T-helper 1 cell (primary cell): ENCODE measurements at places on chromosomes 2 and 18.
A peak's percentile ranks its signal among the peaks of the same experiment; 100 is the strongest.

- DNase-seq: peak; percentile 30
These were observed 95.1 kb downstream of the SMAD7 start for GRCh38 chr18:48855422-48856377.

DNA sequence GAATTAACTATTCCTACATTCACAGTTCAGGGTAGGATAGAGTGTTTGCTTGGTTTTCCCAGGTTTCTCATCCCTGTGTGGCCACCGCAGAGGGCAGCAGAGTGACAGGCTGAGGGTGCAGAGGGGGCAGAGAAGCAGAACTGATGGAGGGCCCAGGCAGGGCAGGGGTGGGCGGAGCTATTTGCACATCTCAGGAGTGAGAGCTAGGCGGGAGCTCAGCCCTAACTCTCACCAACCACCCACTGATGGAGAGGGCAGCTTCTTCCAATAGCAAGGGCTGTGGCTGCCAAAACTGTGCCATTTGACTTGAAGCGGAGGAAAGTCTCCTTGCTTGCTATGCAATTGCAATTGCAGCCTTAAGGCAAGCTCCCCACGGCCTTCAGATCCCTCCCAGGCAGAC is 12.0 kb upstream of the DARS1 start:
- DNase-seq: no peak

DNA sequence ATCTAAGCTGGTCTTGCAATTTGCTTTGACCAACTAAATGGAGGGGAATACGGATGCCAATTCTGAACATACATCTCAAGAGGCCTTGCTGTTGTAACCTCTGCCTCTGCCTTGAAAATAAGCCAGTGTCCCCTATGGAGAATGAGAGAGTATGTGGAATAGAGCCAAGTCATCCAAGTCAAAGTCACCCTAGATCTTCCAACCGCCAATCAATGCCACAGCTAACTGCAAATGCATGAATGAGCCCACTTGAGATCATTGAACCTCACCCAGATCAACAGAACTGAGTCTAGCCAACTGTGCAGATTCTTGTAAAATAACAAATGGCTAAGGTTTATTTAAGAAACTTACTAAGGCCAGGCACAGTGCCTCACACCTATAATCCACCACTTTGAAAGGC is 139.8 kb upstream of the TANK start:
- no peak for DNase-seq

- no peak for DNase-seq
These were observed 2.9 kb downstream of the FN1 start for GRCh38 chr2:215432759-215433594.

GRCh38 chr2:28433935-28434599 is 41.4 kb downstream of the FOSL2 start:
- DNase-seq: no peak

DNA sequence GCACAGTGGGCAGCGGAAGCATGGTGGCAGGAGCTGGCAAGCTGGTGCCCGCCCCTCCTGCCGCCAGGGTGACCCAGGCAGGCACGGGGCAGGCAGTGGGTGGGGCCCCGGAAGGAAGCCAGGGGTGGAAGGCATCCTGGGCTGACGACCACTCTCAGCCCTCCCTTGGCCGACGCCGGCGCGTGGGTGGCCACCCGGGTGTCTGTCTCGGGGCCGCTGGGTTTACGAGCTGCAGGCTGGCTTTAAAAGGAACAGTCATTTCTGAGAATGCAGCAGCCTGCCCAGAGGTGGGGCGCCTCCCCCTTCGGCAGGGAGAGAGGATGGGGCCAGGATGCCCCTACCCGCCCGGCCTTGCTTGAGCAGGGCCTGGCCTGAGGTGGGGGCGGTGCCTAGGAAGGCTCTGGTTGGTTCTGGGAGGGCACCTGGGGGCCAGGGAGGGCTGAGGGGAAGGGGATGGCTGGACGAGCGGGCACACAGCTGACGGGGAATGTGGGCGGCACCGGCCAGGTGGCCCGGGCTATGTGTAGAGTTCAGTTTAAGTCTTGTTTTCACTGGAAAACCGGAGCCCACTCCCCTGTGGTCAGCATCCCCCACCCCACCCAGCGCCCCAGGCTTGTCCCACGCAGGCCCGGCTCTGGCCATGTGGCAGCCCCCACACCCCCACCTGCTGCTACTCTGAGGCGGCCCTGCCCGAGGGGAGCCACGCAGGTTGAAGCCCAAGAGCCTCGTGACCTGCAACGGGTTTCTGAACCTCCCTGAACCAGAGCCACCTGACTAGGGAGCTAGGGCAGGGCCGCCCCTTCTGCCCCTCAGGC is 6.3 kb downstream of the BOK start:
- no peak for DNase-seq

DNA sequence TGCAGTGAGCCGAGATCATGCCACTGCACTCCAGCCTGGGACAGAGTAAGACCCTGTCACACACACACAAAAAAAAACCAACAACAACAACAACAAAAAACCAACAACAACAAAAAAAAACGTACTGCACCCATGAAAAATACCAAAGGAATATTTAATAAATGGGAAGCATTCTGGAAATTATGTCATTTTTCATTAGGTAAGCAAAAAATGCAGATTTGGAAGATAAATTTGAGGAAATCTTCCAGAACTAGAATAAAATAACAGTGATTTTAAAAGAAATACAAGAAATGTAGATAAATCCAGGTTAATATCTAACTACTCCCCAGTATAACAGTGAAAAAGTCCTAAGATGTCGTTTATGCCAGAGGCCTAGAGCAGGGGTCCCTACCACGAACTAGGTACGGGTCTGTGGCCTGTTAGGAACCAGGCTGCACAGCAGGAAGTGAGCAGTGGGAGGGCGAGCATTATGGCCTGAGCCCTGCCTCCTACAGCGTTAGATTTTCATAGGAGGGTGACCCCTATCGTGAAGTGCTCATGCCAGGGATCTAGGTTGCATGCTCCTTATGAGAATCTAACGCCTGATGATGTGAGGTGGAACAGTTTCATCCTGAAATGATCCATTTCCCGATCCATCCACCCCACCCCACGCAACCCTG is 21.5 kb downstream of the FAM161A start:
- no peak for DNase-seq

- DNase-seq: no peak
These were observed 6.4 kb downstream of the PMAIP1 start for GRCh38 chr18:59906203-59906602.

DNA sequence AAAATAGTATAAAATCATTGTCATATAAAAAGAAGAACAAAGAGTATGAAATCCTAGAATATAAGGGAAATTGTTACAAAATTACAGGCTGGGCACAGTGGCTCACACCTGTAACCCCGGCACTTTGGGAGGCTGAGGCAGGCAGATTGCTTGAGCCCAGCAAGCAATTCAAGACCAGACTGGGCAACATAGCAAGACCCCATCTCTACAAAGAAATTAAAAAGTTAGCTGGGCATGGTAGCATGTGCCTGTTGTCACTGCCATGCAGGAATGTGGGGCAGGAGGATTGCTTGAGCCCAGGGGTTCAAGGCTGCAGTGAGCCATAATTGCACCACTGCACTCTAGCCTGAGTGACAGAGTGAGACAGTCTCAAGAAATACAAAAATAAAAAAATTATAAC is 44.8 kb downstream of the NAPG start:
- no peak for DNase-seq

- DNase-seq: no peak
These were observed 5.1 kb downstream of the DLX2 start for GRCh38 chr2:172097557-172098131.

- no peak for DNase-seq
These were observed 731 bp downstream of the NRXN1 start for GRCh38 chr2:51031021-51031780.

GRCh38 chr2:222866358-222866960 is 5.6 kb downstream of the ACSL3 start:
- DNase-seq: no peak

DNA sequence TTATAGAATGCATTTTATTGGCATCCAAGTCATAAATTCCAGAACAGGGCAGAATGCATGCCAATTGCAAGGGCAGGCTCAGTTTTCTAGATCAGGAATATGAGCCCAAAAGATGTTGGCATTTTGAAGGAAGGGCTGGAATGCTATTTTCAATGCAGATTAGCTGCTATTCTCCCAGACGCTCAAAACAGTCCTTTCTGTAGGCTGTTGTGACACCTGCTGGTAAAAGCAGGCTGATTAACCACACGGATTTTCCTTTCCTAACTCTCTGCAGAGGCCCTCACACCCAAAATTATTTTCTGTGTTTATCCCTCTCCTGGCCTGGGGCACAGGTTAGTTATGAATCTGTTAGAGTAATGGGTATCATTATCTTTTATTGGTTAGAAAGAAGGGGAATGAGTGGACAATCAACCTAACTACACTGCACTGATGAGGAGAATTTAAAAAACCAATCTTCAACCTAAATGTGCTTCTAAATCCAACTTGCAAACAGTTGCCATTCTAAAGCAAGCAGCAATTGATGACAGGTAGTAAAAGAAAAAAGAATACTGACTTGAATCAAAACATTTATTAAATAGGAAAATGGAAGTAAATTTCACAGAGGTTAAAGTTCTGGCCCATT is 94.0 kb downstream of the PLA2R1 start:
- DNase-seq: no peak

DNA sequence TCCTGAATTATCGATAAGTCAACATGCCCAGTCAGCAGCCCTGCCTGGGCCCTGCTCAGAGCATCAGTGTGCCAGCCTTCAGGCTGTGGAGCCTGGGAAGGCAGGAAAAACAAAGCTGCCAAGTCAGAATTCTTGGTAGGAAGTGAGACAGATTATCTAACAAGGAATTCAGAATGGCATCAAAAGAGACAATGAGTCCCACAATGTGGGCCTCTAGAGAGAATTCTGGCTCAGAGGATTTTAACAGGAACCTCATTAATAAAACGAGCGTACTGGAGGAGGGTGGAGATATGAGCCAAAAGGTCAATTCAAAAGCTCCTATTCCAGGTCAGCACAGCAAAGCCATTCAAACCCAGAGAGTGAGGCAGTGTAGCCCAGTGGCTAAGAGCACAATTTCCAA is 327.6 kb upstream of the MMADHC start:
- no peak for DNase-seq

DNA sequence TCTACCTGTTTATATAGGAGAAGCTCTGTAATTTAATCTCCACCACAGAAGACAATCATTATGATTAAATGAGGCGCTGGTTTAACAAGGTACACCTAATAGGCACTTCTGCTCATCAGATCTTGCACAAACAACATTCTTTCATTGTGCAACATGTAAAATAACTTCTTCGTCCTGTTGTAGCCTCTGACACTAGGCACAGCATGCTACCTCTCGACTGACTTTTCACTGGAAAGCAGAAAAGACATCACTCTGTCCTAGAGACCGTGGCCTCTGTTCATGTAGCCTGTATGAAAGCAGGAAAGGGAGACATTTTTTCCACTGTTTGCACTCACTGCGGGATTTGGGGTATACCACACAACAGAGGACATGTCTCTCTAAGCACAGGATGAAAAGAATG is 316.5 kb downstream of the IRS1 start:
- no peak for DNase-seq

DNA sequence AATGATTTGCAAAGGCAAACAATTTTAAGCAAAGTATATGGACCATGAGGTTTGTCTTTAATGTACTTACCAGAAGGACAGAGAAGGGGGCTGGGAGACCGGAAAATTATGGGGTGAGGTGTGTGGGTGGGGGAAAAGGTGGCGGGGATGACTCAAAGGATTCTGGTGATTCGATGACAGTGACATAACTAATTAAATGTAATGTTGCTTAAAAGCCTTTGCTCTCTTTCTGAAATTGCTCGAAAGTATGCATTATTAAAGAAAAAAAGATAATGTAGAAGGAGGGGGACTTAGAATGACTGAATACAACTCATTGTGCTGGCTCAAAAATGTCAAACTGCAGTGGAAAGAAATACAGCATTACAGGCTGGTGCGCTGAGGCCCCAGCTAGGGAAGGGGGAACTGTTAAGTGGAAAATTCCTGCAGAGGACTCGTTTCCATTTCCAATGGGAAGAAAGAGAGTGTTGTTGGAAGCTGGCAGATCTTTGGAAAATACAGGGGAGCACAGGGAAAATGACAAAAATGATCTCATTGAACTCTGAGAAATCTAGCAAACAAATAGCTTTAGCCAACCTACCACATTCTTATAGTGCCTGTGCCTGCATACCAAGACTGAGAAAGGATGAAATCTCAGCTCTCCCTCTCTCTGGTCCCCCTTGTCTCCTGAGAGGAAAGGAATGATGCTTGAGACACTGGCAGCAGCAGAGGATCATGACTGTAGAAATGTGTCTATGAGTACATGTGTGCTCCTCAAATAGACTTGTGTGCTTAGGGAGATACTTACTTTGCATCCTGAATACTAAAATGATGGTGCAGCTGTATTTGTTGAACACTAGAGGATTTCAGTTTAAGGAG is 632.4 kb downstream of the NYAP2 start:
- DNase-seq: no peak

GRCh38 chr18:54023471-54023870 is 201.0 kb downstream of the MBD2 start:
- DNase-seq: peak; percentile 13

DNA sequence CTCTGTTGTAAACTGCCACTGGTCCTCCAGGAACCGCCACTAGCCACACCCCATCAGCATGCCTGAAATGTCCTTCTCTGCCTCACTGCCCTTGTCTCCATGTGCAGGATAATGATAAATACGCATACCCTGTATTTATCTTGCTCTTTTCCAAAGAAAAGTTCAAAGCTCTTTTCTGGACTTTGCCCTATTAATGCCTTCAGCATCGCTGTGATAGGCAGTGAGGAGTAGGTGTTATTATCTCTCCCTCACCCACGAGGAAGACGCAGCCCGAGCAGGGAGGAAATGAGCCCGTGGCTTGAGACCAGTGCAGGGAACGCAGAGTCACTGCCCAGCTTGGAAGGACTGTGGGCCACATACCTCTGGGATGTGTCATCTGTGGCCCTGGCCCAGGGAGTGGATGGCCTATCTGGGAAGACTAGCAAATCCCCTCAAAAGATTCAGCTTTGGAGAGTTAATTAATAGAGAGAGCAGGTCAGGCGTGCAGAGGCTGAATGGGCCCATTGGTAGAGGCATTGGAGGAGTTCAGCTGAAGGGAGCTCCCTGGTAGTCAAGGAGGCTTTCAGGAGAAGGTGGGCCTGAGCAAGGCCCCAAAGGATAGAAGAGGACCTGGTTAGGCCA is 39.5 kb upstream of the MCFD2 start:
- no peak for DNase-seq

- no peak for DNase-seq
These were observed 4.8 kb downstream of the ALK start for GRCh38 chr2:29916571-29916970.

- no peak for DNase-seq
These were observed at the start of gene C2orf92 for GRCh38 chr2:97669448-97669847. Gene C2orf92 (plus strand): TSS chr2:97669713. CDS start chr2:97669789, 76 bp downstream.

- DNase-seq: no peak
These were observed 59.3 kb downstream of the PRKRA start for GRCh38 chr2:178391701-178392100.

- no peak for DNase-seq
These were observed 427.1 kb upstream of the CNTNAP5 start for GRCh38 chr2:123597988-123598387.

GRCh38 chr2:217941886-217942728 is 60.7 kb downstream of the TNS1 start:
- DNase-seq: no peak

GRCh38 chr2:34892766-34893165 is 1293.7 kb upstream of the FAM98A start:
- DNase-seq: no peak

GRCh38 chr2:36615222-36615621 is 17.3 kb upstream of the FEZ2 start:
- DNase-seq: no peak

GRCh38 chr2:222311319-222311977 is 12.7 kb upstream of the PAX3 start:
- no peak for DNase-seq

- no peak for DNase-seq
These were observed 12.6 kb downstream of the RTP5 start for GRCh38 chr2:241882091-241882625.
